Activated T-cell treated with anti-CD3 and anti-CD28 coated beads, Interleukin-2, amount 50 U/mL, for 4 hours (primary cell): ENCODE measurements at places on chromosomes 3 and 15. TPM values are rescaled to one million over a fixed set of nuclear protein-coding genes. Genes with fewer than 3 reads are reported as not detected.

- no peak for DNase-seq
Observed at GRCh38 chr15:67087507-67088172, 22.2 kb downstream of the SMAD3 start.

GPR176 gene
- 0.19 TPM for total RNA-seq

ISY1 gene
- total RNA-seq = 101 TPM

GHRL gene
- 0.45 TPM for total RNA-seq

GRCh38 chr15:64213646-64214045, 50.8 kb upstream of the PPIB start:
- DNase-seq = no peak

DOCK3 gene
- total RNA-seq = 1.7 TPM

DNA sequence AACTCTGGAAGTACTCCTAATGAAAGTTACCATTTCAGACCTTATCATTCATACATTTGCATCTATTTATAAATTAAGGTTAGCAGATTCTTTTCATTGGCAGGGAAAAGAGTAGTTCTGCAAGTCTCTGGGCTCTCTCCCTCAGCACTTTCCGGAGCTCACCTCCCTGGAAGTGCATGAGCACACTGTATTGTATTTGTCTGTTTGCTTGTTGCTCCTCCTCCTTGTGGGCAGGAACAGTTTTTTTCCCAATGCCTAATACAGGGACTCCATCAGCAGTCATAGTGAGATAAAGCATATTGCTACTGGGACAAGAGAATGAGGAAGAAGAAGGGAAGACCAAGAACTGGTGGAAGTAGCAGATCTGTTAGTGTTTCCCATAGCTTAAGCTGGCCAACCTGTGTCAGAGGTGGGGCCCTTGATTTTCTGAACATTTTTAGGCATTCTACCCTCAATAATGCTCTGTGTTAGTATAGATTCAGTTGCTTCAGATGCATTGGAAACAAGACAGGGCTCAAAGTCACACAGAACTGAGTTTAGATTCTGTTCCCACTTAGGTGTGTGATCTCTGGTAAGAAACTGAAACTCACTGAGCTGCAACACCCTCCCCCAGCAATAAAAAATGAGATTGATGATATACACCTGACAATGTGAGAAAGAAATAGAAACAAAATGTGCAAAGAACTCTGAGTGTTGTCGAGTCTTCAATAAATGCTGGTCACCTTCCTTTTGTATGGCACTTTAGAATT, 407.8 kb downstream of the TUSC7 start:
- no peak for DNase-seq

DNA sequence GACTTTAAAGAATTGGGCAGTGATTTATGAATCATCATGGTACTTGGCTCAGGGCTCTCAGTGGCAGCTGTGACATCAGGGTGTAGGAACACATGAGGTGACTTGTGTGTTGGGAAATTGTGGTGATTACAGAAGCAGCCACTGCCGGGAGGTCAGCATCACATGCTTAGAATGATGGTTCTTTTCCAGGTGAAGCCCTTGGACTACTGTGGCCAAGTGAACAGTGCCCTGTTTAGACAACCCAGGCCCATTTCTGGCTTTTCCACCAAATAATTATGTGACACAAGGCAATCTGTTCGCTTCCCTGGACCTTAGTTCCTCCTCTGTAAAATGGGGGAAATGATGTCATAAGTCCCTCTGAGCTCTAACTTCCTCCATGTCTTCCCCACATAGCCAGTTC, 139.7 kb upstream of the ROPN1 start:
- no peak for DNase-seq

- no peak for DNase-seq
Observed at GRCh38 chr3:114877378-114878113, 269.5 kb downstream of the ZBTB20 start.

DNA sequence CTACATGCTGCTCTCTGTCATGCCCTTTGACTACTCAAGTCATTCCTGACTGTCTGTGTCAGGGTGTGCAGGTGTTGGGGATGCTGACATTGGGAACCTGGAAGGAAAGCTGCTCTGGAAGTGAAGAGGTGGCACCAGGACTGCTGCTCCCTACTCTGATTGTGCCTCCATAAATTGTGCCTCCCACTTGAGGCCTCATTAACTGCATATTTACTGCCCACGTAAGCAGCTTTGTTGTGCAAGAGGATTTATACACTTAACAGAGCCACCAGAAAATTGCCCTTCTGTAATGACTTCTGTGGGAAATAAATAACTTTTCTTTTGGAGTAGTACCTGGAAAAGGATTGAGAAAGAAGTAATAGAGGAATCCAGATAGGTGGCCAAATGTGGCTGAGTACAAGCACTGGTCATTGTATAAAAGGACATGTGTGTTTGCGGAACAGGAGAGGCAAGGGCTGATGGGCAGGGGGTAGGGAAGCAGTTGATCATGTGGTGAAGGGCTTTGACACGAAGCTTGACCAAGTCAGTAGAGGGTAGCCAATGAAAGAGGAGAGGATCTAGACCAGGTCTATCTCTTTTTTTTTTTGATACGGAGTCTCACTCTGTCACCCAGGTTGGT, 24.8 kb downstream of the IL20RB start:
- no peak for DNase-seq

GHSR gene
- total RNA-seq = not detected

SLC9C1 gene
- not detected for total RNA-seq

- DNase-seq = no peak
Observed at GRCh38 chr3:102531686-102532085, 96.9 kb downstream of the ZPLD1 start.

DNA sequence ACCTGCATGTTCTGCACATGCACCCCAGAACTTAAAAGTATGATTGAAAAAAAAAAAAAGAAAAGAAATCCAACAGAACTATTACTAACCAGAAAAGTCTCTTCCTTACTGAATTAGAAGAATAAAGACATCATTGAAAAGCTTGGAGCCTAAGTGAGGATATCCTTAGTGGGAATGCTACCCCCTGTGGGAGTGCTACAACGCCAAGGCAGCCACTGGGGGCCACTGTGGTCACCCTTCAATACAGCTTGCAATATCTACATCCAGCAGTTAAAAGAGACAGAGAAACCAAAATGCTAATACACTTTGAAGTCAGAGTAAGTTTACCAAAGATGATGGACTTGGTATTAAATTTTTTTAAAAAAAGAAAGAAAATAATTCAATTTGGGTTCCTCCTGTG, 292.0 kb downstream of the PLCL2 start:
- no peak for DNase-seq

IRAK2 gene
- 3.8 TPM for total RNA-seq

GRCh38 chr3:4709341-4709740, 216.2 kb downstream of the ITPR1 start:
- no peak for DNase-seq

GRCh38 chr15:66461917-66462316, 35.6 kb downstream of the SNAPC5 start:
- no peak for DNase-seq

BBX gene
- 39.0 TPM for total RNA-seq

DNA sequence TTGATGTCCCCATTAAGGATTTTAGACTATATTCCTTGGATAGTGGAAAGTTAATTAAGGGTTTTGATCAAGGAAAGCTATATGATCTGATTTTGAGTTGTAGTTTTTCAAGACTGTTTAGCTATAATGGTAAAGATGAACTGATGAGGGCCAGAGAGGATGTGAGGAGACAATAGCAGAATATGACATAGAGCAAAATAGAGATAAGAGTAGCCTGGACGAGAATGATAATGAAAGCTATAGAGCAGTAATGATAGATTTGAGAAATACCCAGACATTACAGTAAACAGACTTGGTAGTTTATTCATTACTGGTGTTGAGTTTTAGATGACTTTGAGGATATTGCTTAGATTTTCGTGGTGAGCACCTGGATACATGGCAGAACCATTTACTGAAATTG, 3.8 kb downstream of the SUCNR1 start:
- no peak for DNase-seq

TF gene
- 7.9 TPM for total RNA-seq

VWA5B2 gene
- total RNA-seq = not detected

CCR9 gene
- total RNA-seq = not detected

- DNase-seq = no peak
Observed at GRCh38 chr3:183579967-183580900, 24.7 kb upstream of the KLHL6 start.

DNA sequence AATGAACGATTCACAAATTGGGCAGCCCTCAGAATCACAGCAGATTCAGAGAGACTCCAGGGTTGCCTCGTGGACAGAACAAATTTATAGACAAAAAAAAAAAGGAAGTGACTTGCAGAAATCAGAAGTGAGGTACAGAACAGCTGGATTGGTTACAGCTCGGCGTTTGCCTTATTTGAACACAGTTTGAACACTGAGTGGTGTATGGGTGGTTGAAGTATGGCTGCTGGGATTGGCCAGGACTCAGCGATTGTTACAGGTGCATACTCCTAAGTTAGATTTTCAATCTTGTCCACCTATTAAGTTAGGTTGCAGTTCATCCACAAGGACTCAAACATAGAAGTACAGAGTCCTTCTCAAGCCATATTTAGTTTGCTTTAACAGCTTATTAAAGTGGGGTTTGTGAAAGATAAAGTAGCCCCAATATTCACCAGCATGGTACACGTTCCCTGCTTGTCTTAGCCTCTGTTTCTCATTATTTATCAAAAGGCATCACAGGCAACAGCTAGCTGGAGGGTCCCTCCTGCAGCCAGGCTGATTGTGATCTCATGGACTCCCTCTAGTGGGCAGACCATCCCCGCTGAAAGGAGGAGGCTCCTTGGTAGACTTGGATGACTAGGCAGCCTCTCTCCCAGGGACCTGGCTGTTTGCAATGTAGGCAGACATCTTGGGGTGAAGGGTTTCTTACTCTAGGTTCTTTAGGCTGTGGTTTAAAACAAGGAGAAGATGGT, 17.6 kb upstream of the ALDH1L1 start:
- peak; percentile 23 for DNase-seq

- no peak for DNase-seq
Observed at GRCh38 chr3:189099505-189100290, 72.1 kb upstream of the TPRG1 start.

- no peak for DNase-seq
Observed at GRCh38 chr3:43957553-43957952, 266.8 kb downstream of the ABHD5 start.

NPHP3 gene
- total RNA-seq = 8.2 TPM

KBTBD12 gene
- total RNA-seq = 0.05 TPM

HGD gene
- 0.90 TPM for total RNA-seq

- no peak for DNase-seq
Observed at GRCh38 chr3:116417151-116417550, 28.1 kb downstream of the LSAMP start.

PLIN1 gene
- total RNA-seq = 0.13 TPM

DNA sequence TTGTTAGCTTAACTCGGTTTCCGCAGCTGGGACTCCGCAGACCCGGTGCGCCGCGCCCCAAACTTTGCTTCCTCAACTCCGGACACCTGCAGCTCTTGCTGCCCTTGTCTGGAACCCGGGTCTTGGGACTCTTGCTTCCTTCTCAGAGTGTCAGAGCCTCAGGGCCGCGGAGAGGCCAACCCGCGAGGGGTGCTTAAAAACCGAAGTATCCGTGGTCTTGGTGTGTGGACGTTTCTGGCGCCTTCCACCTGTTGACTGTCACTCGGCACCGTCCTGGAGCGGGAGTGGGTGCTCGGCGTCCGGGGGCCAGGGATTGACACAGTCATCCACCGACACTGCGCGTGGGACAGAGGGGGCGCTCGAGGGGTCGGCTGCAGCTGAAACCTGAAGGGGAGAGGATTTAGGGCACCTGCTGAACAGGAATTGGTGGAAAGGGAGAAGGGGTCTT, 386 bp downstream of the SQOR start:
- peak; percentile 56 for DNase-seq

DNA sequence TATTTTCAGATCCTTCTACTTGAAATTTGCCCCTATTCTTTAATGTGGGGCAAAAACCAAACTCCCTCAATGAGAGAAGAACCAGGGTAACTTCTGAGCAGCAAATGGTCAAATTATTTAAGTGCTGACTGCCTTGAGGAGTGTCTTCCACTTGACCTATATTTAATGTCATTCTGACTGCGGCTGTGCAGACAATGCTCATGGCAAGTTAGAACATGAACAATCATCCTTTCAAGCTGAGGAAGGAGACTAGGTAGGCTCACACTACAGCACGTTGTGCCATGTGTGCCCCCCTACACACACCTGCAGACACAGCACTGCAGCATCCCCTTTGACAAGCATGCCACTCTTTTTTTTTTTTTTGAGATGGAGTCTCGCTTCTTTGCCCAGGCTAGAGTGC, 98.2 kb downstream of the OSBPL10 start:
- no peak for DNase-seq

DNA sequence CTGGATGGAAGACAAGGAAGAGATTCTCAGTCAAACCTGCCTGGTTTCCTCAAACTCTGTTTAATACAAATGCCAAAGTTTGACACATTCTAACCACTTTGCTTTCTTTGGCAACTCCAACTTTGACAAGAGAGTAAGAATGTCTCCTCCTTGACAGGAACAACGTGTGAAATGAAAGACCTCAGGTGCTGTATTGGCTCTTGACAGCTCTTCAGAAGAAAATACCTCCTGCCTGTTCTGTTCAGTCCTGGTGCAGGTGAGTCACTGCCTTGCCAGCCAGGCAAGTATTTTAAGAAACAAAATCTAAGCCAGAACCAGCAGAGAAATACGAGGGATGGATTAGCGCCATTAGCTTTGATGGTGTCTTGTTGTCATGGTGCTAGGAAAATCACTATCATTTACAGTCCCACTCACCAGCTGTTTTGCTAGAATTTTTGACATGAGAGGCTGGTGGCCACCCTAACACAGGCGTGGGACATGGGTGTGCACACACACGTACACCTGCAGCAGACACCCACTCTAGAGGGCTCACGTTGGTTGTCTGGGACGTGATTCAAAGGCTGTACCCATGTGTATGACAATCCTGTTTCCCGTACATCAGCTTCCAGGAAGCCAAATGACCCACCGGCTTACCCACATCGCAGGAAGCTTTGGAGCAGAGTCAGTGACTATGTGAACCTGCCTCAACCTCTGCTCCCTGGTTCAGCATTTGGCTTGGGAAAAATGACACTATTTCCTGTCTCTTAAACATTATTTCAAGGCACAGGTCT, 60.4 kb downstream of the CCNL1 start:
- no peak for DNase-seq

DNA sequence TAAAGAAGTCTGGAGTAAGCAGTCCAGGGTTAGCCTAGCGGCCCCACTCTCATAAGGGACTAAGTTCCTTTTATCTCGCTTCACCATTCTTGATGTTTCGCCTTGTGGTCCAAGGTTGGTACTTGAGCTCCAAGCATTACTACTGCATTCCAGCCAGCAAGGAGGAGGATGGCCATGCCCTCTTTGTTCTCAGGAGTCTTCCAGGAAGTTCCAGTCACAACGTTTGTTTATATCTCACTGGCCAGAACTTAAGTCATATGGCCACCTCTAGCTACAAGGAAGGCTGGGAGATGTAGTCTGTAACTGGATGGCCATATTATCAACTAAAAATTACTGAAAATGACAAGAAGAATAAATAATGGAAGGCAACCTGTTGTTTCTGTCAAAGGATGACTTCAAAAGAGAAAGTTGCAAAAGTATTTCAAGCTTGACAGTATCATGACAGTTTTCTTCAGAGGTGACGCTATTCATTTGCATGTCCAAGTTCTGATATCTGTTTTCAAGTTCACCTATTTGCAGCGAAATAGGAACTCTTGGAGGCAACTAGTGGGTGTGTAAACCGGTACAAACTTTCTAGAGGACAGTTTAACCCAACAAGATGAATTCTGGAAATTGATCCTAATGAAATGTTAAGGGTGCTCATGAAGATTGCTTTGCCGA, 118.6 kb downstream of the PGPEP1L start:
- no peak for DNase-seq

GRCh38 chr15:38748710-38749109, 184.1 kb upstream of the RASGRP1 start:
- no peak for DNase-seq
